ENCODE measurements at places on chromosomes 5 and 9.

DNA sequence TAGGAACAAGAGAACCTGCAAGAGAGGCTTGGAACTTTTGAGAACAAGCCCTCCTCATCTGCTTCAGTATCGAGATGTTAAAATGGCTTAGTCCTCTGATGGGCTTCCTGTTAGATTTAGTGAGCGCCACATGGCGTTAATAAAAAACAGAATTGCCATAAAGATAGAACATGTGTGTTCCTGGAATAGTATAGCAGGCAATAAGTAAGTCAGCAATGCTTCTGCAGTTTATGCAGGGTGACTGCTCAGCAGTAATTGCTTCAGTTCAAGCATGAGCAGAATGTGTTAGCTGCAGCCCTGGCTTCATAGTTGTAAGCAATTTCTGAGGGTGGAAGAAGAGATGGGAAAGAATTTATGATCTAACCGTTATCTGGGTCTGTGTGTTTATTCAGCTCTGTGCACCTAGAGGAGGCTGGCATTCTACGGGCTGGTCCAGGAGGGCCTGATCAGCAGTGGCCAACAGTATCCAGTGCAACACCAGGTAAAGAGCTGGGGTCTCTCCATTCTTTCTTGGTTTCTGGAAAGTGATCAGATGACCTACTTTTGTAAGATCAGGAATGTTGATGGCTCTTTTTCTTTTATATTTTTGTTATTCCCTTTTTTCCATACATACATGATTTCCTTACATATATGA, 15.9 kb downstream of the PCDHAC2 start:
- no peak for DNase-seq

DNA sequence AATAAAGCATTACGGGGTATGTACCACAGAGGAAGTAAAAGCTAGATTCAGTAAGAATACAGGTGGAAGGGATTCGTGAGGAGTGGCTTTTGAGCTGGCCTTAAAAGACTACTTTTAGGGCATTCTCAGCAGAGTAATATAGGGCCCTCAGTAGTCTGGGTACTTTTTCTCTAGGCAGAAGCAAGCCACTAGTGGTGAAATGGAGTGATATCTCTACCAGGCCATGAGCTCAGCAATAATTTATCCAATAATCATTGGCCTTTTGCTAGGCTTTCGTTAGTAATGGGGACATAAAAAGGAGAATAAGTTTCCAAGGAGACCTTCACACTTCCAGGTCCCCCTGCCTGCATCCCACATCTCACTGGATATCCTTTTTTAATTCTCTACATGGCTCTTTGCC, 1.7 kb downstream of the POLR3G start:
- no peak for DNase-seq

GRCh38 chr5:111673891-111674626, 82.9 kb downstream of the NREP start:
- DNase-seq, result no peak

DNA sequence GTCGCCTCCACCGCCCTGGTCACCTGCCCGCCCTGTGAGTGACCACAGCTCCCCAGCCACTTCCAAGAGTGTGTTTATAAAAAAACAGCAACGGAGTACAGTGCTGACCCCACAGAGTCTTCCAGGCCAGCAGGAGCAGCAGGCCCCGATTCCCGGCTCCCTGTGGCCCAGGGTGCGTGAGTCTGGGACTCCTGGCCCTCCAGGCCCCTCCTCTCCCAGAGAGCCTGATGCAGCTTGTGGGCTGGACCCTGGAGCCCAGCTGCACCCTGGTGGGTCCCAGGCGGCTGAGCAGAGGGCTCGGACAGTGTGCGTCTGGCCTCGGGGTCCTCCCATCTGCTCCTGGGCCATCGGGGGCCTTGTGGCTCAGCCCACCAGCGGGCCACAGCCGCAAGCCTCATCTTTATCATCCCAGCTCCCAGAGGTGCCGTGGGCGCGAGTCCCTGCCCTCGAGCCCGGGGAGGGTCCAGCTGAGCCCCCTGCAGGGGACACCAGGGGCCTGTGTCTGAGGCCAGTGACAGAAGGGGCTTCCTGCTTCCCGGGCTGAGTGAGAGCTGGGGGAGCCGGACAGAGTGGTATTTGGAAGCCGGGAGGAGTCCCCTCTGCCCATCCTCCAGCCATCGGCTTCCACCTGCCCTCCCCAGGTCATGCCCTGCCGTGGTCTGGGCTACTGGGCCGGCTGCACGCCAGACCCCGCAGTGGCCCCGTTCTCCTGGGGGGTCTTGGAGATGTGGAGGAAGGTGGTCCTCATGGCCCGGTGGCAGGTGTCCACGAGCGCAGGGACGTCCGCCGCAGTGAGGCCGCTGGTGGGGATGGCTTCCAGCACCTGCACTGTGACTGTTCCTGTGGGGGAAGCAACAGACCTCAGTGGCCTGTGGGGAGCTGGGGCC, 10.6 kb downstream of the EGFL7 start:
- no peak for DNase-seq

DNA sequence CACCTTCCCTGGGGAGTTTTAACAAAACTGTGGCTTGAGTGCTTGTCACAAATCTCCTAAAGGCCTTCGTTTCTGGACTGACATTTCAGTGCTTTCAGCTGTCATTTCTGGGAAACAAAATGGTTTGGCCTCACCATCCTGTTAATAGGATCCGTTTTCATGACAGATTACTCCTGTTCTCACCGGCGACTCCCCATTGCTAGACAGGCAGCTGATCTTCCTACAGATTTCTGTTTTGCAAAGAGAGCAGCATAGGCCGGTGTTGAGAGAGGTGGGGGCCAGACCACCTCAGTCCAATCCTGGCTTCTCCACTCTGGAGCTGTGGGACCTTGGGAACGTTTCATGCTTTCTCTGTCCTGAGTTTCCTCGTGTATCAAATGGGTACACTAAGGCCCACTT, 75.5 kb upstream of the OTULINL start:
- no peak for DNase-seq

GRCh38 chr5:93359960-93360305, 221.1 kb downstream of the NR2F1-AS1 start:
- no peak for DNase-seq

GRCh38 chr9:106846857-106847256, 16.1 kb upstream of the ZNF462 start:
- no peak for DNase-seq

DNA sequence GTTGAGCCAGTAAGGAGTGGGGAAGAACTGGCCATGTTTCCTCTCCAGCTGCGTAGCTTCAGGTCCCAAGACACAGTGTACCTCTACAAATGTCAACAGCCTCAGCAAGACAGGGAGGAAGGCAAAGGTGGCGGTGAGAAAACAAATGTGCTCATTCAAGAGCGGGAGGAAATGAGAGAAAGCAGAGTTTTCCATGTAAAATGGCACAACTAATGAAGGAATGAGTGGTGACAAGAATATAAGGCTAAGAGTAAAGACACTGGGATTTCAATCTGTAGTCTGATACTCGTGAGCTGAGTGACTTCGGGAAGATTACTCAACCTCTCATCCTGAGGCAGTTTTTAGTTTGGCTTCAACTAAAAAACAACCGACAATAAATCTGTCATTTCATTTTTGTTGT, 67.6 kb downstream of the DPYSL3 start:
- DNase-seq, result no peak

DNA sequence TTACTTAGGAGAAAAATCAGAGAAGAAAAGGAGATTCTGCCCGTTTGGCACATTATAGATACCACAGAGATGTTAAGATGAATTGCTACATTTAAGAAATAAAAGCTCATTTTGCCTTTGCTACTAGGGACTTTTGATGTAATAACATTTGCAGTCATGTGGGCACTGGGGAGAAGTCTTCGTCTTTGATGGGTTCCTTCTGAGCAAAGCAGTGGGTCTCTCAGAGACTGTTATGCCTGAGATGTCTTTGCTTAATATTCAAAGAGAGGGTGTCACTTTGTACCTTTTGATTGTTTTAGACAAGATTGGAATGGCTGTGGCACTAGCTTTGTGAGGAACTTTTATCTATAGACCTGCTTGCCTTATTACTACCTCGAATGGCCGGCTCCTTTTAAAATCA, 25.0 kb downstream of the SLC25A25 start:
- DNase-seq, result no peak

DNA sequence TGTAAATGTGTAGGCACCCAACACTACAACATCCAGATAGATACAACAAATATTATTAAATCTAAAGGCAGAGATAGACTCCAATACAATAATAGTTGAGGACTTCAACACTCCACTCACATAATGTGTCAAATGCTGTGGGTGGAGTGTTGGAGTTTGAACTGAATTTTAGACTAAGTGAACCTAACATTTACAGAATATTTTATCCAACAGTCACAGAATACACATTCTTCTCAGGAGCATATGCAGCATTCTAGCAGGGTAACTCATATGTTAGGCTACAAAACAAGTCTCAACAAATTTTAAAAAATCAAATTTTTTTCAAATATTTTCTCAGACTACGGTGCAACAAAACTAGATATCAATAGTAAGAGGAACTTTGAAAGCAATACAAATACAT, 648.7 kb upstream of the CDH18 start:
- no peak for DNase-seq

DNA sequence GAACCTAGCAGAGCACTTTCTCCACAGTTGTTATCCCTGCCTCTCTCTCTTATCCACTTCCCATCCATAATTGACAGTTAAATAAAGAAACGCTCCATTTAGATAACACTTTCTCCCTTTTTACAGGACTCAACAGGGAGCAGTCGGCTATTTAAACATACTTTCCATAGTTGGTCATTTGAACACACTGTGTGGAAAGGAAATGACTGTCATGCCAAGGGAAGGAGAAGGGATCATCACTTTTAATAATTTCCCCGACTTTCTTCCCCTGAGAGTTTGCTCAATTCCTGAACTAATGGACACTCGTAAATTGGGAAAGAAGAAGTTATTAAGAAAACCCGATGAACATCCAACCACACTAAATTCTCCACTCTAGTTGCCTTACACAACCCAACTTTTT, 400.8 kb upstream of the PTGER4 start:
- no peak for DNase-seq

DNA sequence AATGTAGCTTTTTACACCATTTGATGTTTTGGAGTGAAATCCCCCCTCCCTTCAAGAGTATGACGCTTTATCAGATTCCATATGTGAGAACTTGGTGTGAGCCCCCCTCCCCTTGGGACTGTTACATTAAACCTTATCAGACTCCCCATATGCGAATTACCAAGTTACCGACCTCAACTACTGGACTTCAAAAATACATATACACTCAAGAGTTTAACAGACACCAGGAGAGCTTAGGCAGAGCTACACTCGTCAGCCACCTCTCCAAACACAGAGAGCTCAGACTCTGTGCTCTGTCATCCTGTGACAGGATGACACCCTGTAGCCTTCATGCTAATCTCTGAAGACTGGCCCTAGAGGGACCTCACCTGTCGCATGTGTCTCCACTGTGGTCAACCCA, 50.2 kb downstream of the FAM114A2 start:
- no peak for DNase-seq

DNA sequence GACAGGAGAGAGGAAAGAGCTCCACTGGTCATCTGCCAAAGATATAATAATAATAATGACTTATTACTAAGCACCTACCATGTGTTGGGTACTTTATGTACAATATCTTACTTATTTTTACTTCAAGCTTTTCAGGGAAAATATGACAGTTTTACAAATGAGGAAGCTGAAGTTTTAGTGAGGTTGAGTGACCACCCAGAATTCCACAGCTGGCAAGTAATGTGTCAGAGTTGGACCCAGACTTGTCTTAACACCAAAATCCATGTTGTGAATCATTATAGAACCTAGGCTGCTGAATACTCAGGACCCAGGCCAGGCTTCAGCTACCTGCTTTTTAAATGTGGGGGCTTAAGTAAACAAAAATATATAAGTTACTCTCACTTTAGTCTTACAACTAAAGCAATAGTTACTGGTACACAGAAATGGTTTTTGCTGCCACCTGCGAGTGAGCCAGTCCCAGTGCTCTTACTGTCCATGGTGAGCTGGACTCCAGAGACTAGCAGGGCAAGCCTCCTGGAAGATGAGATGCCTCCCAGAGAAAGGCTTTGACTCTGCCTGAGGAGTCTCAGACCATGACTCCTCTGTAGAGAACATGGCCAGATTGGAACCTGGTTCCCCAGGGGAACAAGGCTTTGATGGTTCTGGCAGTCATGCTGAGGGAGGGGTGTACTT, 29.9 kb downstream of the RUSC2 start:
- DNase-seq, result no peak

- DNase-seq, result no peak
Measured at GRCh38 chr5:76838481-76839261, 11.1 kb upstream of the S100Z start.

- DNase-seq, result no peak
Measured at GRCh38 chr5:6861036-6861435, 147.8 kb downstream of the TENT4A start.

DNA sequence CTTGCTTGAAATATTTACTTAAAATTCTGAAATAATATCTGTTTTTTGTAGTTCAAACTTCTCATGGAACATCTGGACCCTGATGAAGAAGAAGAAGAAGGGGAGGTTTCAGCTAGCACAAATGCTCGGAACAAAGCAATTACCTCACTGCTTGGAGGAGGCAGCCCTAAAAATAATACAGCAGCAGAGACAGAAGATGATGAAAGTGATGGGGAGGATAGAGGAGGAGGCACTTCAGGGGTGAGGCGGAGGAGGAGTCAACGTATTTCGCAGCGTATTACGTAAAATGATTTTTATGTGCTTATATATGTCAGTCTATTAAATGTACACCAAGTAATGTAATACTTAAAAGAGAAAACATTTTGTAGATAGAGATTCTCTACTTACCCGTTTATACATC, 185.4 kb downstream of the CPLANE1 start:
- no peak for DNase-seq

GRCh38 chr5:142934051-142934762, 164.0 kb downstream of the ARHGAP26 start:
- no peak for DNase-seq

DNA sequence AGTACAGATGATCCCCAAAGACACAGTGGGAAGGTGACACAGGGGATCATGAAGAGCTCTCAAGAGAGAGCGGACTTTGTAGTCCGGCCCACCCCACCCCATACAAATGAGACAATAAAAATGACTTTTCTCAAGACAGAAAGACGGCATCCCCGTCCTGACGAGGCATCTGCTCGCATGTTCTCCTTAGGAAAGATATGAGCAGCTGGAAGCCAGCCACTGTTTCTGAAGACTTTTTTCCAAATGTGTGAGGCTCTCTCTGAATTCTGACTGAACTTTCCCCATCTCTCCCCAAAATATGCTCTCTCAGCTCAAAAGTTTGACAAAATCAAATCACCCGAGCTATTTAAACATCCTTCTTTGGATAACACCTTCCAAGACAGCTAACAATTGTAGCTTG, 105.2 kb downstream of the RFK start:
- DNase-seq, result no peak

GRCh38 chr9:97511655-97512427, 10.4 kb downstream of the TMOD1 start:
- no peak for DNase-seq

Data from stimulated activated naive CD8-positive, alpha-beta T cell treated with anti-CD3 and anti-CD28 coated beads, Interleukin-15, Interleukin-2, amounts not matched to agents 100 U/mL and 50 U/mL, for 24 hours (primary cell).